ENCODE measurements at places on chromosomes 2 and 18.
A peak's percentile ranks its signal among the peaks of the same experiment; 100 is the strongest.

- DNase-seq, result no peak
Observed at GRCh38 chr2:118464546-118465265, 376.4 kb downstream of the INSIG2 start.

DNA sequence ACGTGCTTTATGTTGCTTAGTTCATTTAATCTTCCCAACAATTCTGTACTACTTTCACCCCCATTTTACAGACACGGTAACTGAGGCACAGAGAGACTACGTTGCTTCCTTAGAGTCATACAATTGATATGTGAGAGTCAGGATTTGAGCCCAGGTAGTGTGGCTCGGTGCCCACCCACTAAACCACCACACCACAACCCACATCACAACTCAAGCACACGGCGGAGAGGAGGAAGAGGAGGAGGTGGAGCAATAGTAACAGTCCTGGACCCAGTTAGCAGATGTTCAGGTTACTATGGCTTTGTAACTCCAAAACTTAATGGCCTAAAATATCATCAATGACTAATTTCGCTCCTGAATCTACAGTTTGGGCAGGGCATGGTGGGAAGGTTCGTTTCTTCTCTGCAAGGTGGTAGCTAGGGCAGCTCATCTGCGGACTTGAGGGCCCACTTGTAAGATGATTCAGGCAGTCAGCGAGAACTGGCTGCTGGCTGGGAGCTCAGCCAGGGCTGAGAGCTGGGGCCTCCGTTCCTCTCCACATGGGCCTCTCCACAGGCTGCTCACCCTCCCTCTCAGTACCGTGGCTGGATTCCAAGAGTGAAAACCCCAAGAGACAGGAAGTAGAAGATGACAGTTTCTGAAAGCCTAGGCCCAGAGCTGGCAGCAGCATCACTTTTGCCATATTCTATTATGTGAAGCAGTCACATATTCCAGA, 167.1 kb downstream of the ZFP36L2 start:
- peak; percentile 90 for DNase-seq

DNA sequence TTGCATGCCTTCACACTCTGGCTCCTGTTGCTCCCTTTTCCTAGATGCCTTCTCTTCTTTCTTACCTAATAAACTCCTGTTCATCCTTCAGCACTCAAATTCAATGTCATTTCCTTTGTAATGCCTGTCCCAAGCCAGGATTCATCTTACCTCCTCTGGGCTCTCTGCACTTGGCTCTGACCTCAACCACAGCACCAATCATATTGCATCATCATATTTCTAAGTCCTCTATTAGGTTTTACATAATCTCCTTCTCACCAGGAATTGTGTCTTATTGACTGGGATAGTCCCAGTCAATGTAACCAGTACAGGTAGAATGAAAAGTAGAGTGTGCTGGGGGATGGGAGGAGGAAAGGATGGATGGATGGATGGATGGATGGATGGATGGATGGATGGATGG, 187.1 kb downstream of the NRP2 start:
- no peak for DNase-seq

- no peak for DNase-seq
Observed at GRCh38 chr2:230413479-230413878, 2.5 kb upstream of the SP100 start.

GRCh38 chr2:82731824-82732223, 1727.3 kb downstream of the SUCLG1 start:
- no peak for DNase-seq
